Right ventricle myocardium superior (tissue), 1 donor: ENCODE measurements at places on chromosomes 6 and 20. TPM values are rescaled to one million over a fixed set of nuclear protein-coding genes. Genes with fewer than 3 reads are reported as not detected.

GRCh38 chr6:169950558-169950957, 199.1 kb downstream of the ERMARD start:
- DNase-seq, result no peak

DNA sequence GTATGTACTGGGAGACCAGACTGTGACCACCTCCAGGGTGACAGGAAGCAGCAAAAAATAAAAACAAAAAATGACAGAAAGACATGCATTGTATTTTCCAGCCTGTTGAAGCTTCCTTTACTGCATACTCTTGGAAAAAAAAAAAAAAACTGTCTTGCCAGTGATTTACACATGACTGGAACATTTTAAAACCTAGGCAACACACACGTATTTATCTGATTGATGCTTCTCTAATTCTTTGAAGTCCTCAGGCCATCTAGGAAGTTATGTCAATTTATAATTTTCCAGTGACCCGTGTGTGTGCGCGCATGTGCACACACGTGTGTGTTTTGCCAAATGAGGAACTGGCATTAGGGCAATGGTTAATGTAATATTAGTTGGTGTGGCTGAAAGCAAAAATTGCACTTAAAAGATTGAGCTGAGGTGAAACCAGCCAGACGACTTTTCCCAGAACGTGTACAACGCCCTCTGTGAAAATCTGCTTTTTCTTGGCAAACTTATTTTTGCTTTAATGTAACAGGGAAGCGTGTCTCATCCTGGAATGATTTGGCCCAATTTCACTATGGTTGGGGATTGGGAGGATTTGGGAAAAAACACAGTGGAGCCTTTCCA, 315.2 kb downstream of the TFAP2A start:
- DNase-seq, result no peak

DNA sequence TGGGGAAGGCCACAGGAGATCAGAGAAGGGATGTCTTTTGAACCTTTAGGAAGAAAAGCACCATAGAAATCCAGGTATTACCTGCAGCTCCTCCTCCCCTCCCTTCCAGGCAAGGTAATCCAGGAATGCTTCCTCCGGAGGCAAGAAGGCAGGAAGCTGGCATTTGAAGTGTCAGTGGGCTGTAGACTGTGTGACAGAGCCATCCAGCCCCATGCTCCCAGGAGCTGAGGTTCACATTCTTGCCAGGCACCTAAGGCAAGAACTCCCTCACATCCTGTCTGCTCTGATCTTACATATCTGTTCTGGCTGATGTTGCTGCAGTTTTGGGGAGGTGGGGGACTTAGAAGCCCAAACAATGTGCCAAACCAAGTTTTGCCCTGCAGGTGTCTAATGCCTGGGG, 27.8 kb upstream of the SCUBE3 start:
- DNase-seq, result no peak

TREML4 gene
- not detected for total RNA-seq

- peak; percentile 74 for DNase-seq
Measured at GRCh38 chr6:81834141-81834681, 81.7 kb upstream of the TENT5A start.

KIF25 gene
- 0.35 TPM for total RNA-seq
